Hematopoietic multipotent progenitor cell treated with erythropoietin and hydrocortisone succinate and interleukin-3 and kit ligand, for 8 days (in vitro differentiated cells): ENCODE measurements at places on chromosomes 4 and X.
A peak's percentile ranks its signal among the peaks of the same experiment; 100 is the strongest.

DNA sequence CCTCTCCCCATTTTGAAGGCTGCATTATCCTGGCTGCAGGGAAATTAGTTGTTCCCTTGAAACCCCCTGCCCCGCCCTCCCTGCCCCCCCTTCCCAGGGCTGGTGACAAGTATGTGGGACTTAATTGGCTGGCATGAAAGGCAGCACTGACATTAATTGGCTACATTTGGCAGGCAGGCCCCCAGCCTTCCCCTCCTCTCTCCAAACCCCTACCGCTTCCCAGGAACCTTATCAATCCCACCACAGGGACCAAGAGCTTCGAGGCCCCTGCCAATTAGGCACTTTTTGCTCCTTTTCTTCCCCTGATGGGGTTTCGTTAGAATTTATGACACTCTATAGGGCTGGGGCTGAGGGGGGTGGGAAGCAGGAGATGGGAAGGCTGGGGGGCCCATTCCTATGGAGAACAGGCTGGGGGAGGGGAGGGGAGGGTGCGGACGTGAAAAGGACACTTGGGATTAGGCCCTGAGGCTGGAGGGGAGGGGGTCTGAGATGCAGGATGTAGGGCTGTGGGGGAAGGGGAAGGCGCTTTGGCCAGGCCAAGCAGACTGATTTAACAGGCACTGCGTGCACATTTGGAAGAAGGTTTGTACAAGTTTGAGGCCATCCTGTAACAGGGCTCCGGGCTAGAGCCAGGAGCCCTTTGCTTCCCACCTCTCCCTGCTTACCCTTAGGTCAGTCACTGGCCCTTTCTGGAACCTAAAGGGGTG is 52.2 kb downstream of the EFNB1 start:
- no peak for DNase-seq

DNA sequence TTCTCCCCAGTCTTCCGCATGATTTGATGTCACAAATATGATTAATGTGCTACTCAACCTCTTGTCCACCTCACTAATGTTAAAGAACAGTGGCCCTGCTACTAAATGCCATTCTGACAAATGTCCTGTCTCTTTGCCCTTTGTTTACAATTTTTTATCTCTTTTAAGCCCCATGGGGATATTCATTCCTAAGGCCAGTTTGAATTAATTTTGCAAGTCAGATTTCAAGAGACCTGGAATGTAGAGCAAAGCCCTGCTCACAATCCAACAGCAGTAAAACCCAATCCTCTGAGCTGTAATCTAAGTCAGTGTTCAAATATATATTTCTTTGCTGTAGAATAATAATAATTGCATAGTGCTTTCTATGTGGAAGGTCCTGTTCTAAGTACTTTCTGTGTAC is 81.2 kb downstream of the LDB2 start:
- DNase-seq, result no peak

GRCh38 chr4:94533405-94534223 is 81.9 kb downstream of the PDLIM5 start:
- DNase-seq, result peak; percentile 47

- no peak for DNase-seq
These were observed 108.8 kb downstream of the NFKB1 start for GRCh38 chr4:102610007-102610406.

DNA sequence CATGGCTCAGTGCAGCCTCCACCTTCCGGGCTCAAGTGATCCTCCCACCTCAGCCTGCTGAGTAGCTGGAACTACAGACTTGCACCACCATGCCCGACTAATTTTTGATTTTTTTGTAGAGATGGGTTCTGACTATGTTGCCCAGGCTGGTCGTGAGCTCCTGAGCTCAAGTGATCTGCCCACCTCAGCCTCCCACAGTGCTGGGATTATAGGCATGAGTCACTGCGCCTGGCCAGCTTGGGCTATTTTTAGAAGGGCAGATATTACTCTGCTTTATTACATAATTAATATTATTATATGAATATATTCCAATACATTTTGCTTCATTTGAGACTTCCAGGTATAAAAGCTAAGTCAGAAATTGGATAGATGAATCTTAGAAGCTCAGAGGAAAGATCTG is 143.7 kb upstream of the ANK2 start:
- DNase-seq, result no peak

DNA sequence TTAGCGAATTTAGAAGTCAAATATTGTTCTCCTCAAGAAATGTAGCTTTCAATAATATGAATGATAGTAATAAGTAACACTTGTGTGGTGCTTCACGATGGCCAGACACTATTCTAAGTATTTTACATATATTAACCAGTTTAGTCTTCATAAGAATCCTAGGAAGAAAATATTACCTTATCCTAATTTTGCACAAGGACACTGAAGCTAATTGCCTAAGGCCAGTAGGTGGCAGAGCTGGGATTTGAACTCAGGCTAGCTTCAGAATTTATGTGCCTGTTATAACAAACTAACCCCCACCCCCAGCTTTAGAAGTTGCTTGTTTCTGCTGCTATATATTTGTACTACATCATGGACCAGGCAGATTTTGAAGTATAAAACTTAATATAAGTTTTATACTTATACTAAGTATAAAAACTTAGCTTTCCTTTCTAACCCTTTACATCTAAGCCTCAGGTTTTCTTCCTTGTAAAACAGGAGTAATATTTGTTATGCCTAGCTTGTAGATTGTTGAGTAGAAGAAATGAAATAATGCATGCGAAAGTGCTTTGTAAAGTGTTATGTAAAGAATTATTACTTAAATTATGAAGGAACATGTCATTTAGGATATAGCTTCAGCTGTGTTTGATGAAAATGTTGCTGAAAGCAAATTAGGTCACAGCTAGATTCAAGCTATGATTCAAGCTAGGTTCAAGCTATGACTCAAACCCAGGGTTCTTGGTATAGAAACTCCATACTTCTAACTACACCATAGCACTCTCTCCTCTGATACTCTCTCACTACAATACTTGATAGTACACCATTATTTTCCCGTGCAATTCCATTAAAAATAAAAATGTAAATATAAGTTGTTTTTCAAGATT is 4.2 kb upstream of the CDS1 start:
- DNase-seq, result peak; percentile 42

GRCh38 chr4:169311643-169312365 is 41.0 kb upstream of the SH3RF1 start:
- peak; percentile 60 for DNase-seq

- no peak for DNase-seq
These were observed 46.1 kb downstream of the DCX start for GRCh38 chrX:111365770-111366325.

DNA sequence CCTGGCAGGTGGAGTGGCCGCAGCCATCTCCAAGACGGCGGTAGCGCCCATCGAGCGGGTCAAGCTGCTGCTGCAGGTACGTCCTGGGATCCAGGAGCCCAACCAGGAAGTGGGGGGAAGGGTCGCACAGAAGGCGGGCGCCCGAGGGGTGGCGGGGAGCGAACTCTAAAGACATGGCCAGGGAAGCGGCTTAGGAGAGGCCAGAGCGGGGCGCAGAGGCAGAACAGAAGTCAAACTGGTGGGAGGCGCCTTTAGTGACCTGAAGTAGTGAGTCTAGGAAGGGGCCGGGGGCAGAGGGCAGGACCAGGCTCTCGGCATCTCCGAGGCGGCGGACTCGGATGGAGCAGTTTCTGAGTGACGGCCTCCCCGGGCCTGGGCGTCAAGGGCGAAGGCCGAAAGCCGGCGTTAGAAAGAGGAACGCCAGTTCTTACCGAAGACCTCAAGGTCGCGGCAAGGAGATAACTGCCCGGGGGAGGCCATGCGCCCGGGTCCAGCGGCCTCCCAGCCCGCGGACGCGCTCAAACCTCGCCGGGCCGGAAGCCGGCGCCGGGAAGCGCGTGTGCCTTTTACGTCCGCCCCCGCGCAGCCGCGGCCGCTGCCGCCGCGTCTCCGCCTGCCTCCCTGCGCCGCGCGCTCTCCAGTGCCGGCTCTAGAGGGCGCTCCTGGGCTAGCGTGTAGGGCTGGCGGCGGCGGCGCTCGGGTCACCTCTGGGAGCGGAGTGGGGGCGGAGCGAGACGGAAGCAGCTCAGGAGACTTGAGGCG is 488 bp downstream of the SLC25A5 start:
- DNase-seq, result peak; percentile 85

- peak; percentile 52 for DNase-seq
These were observed 91.3 kb upstream of the WDR44 start for GRCh38 chrX:118254611-118255010.

- no peak for DNase-seq
These were observed 27.4 kb upstream of the TMPRSS11B start for GRCh38 chr4:68272860-68273259.

DNA sequence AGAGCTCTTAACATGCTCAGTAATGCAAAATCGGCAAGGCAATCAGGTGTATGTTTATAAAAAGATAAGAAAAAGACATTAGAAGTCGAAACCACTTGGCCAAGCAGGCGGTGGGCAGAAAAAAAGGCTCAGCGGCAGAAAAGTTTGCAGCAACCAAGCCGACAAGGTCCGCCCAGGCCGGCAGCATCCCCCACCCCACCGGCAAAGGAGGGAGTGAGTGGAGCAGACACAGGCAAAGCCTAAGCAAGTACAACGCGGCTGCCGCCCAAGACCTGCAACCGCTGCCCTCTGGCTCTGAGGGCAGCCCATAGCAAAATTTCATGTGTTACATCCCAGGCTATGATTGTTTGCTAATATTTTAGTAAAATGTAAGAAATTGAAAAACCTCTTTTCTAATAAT is 125.4 kb upstream of the ZCCHC13 start:
- no peak for DNase-seq

- DNase-seq, result no peak
These were observed 51.7 kb upstream of the PJA1 start for GRCh38 chrX:69216911-69217310.

GRCh38 chrX:20653070-20653469 is 386.4 kb upstream of the RPS6KA3 start:
- DNase-seq, result no peak

DNA sequence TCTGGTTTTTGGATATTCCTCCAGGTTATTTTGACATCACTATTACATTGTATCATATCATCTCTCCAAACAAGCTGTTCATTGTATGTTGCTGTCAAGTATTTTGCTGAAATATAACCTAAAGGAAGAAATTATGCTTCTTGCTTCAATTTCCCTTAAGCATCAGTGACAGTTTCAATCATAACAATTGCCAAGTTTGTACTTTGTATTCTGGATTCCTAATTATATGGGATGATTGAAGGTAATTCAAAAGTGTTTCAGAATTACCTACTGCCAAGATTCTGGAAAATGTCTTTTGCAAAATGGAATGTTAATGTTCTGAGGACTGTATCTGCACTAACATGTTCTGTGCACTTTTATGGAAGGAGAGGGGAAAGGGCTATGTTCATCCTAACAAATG is 228.7 kb downstream of the PRDM5 start:
- DNase-seq, result no peak

DNA sequence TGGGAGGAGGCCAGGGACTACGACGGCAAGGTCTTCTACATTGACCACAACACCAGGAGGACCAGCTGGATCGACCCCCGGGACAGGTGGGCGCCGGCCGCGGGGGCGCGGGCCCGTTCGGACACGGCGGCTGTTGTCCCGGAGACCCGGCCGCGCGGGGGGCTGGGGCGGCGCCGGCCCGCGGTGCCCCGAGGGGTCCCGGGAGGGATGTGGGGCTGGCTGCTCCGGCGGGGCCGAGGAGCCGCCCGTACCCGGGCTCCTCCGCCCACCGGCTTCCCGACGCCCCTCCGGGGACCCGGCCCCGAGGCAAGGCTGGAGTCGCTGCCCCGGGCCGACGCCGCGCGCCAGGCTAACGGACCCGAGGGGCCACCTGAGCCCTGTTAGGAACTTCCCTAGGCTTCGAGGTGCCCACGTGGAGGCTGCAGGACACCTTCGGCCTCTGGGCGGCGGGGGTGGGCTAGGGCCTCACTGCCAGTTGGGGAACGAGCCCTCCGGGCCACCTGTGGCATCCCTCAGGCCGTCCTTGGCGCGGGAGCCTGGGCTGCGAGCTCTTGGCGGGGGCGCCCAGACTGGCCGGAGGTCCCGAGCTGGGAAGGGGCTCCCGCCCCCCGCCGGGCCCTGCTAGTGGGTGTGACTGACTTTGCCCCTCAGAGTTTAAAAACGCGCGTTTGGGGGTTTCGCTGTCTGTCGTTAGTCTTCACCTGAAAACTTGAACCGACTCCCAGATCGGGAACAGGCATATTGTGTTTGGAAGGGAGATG is 660 bp downstream of the WWC2 start:
- DNase-seq, result peak; percentile 24

DNA sequence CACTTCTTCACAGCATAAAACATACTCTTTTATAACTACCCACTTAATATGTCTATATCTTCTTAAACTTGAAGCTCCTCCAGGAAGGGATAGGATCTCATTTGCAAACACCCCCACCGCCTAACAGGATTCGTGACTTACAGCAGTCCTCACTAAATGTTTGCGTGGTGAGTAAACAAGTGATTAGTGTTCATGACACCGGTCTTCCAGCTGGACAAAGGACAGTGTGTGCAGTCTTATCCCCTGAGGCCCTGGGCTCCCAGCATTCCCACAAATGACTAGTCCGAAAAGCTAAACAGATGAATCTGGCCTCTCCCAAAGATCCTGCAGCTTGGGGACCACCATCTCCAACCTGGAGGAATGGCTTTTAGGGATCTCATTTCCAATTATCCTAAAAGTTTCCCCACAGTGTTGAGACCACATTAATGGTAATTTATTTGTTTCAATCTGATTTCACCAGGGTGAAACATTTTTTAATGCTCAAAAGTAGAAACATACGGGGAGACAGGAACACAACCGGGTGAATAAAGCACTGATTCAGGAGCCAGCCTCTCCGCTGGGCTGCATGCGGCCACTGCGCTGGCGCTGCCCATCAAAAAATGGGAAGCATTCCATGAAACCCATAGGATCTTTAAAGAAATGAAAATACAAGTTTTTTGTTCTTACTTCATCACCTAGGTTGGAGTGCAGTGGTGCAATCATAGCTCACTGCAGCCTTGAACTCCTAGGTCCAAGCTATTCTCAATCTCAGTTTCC is 69.2 kb downstream of the HADH start:
- DNase-seq, result no peak

- DNase-seq, result no peak
These were observed 35.9 kb upstream of the GPR78 start for GRCh38 chr4:8544282-8544681.

DNA sequence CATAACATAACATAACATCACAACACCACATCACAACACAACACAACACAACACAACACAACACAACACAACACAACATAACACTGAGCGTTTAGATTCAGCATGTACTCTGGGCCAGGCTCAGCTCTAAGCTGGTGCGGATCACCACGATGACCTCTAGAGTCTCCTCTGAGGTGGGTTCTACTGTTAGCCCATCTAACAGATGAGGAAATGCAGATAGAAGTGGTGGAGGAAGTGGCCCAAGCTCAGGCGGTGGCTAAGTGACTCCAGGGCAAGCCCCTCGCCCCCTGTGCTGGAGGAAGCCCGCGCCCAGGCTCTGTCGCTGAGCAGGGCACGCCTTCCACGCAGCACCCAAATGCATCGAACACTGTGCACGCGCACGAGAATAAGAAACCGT is 45.3 kb upstream of the CDKN2AIP start:
- DNase-seq, result peak; percentile 60

DNA sequence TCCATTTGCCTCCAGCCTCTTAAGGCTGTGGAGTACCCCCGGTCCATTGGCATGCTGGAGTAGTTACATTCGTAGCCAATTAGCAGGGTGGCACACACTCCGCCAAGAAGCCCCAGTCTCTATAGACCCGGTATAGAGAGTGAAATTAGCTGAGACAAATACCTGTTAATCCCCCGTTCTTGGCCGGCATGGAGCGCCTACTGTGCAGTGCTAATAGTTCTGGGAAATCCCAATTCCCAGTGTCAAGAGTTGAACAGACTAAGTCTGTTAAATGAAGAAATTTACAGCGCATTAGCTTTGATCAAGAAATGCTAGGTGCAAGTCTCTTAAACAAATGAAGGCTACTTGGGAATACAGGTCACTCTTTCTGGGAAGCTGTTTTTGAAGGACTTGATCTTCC is 127.8 kb upstream of the ARX start:
- no peak for DNase-seq

GRCh38 chr4:184343502-184344177 is 126.0 kb upstream of the ENPP6 start:
- peak; percentile 87 for DNase-seq
